D721Med (cell line): ENCODE measurements at places on chromosomes 2 and 18.

DNA sequence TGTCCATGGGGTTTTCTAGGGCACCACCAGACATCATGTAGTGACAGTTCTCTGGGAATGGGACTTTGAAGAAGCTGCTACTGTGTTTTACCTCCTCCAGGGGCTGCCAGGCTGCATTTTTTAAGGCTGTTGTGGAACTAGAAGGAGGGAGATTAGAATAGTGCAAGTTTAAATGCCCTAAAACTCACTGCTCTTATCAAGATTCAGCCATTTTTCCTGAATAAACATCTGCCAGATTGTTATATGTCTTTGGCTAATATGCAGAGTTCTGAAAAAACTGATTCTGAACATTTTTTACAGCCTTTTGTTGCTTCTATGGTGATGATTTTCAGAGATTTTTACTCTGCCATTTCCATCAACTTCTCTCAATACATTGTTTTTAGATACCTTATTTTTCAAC lies 8.6 kb upstream of the EPB41L5 start:
- no peak for DNase-seq

GRCh38 chr2:241933179-241933911 lies 63.8 kb downstream of the RTP5 start:
- no peak for DNase-seq

DNA sequence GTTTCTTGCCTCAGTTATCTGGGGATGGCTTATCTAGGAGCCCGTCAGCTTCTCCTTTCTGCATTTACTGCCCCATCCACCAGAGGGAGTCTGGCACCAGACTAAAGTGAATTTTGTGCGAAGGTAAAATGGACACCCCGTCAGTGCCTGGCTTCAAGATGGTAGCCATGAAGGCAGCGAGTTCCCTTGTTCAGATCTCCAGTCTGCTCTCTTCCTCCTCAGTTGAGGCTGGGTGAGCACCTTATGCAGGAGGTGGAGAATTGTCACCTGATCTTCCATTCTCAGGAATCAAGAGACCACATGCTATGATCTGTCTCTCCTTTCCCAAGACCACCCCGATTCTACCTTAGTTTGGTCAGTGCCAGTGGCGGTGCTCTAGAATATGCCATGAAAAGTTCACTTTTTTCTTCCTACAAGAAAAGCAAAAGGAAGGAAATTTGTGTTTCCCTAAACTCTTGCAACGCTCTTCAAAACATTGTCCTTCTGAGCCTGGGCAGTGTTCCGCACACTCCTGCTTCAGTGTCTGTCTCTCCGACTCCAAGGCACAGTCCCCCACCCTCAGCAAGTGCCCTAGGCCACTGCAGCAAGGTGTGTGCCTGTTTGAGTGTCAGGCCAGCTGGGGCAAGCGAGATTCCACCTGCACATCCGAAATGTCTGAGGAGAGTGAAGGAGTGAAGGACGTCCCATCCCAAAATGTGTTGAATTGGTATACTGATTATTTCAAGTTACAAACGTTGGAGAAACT lies 168.6 kb downstream of the SS18 start:
- DNase-seq = peak; percentile 19

DNA sequence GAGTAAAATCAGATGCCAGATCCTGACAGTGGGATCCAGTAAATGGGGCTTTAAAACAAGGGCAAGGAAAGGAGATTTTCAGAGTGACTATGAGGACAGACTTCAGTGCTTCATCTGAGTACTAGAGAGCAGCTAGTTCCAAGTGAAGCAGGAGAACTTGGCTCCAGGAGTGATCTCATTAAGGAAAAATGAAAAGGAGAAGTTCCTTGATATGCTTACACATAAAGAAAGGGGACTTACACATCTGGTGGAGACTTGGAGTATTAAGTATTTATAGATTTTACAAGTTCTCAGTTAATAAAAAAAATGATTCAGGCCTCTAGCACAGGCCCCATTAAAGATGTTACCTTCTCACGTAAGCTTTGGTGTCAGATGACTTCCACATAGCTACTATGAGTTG lies 105.8 kb downstream of the ICOS start:
- no peak for DNase-seq

DNA sequence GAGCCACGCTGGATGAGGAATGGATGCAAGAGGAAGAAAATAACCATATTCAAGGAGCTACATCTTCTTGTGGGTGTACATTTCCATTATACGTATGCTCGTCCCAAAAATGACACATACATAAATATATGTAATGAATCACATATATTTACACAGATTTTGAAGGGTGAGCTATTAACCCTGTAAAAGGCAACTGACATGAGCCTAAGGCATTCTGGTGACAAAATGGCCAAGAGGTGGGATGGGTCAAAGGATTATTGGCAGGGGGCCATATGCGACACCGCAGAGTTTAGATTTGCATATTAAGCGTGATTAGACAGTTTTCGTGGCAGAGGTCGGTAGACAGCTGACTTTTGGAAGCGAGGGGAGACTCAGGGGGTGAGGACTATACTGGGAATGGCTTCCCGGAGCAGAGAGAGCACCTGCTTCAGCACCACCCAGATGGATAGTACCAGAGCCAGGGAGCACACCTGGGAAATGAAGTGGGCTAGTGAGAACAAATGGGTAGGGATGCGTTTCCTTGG lies 431 bp upstream of the CNRIP1 start:
- no peak for DNase-seq
